ENCODE measurements at places on chromosomes 3 and 15. TPM values are rescaled to one million over a fixed set of nuclear protein-coding genes. Genes with fewer than 3 reads are reported as not detected.

- DNase-seq: no peak
Observed at GRCh38 chr3:43503067-43503728, 118.6 kb downstream of the ANO10 start.

DNA sequence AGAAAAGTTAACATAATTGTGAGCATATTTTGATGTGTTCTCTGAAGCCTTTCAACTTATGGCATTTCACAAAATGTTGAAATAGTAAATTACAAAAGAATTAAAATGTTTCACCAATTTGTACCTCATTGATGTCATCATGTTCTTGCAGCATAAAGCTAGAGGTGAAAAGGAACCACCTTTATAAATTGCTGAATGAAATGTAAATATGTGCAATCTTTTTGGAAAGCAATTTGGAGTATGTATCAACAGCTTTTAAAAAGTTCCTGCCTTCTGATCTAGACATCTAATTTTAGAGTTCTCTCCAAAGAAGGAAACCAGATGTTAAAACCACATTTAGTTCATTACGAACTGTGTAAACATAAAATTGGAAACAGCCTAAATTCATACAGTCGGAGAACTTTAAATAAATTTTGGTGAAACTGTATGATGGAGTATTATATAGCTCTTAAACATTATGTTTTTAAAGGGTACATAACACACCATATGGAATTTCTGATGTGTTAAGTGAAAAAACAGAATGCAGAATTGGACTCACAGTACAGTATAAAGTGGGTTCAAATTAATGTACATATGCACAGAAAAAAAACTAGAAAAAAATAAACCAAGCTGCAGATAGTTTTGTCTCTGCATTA lies 311.2 kb upstream of the NAALADL2 start:
- no peak for DNase-seq

DNA sequence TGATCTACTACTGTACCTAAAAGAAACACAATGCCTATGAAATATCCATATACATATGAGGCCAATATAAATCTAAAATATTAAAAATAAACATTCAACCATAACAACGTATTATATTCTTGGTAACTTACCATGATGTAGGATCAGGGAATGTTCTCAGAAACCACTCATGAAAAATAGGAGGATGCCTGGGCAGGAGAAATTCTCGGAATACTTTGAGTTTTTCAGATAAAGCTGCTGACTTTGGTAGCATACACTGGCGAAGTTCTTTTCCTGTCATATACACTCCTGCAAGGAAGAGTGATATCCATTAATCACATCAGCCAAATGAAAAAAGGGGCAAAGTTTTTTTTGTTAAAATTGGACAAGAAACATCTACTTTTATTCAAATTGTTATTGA lies 11.3 kb upstream of the XRN1 start:
- DNase-seq: no peak

DNA sequence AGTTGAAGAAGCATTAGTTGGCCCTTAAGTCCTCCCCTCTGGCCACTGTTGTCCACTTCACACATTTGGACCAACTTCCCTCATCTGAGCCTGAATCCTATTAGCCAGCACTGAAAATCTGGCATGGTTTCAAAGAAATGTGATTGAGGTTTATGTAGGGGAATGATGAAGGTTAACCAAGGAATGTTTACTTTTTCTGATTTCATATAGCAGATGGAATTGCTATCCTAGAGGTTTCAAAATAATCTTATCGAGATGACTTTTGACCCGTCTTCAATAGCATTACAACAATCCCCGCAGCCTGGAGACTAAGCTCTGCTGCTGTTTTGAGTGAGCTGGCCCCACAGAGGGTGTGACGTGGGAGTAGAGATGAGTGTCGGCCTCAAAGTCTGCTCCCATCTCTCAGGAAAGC lies 200.8 kb upstream of the IL12A start:
- no peak for DNase-seq

GRCh38 chr3:46921041-46921440 lies 43.5 kb downstream of the PTH1R start:
- no peak for DNase-seq

DNA sequence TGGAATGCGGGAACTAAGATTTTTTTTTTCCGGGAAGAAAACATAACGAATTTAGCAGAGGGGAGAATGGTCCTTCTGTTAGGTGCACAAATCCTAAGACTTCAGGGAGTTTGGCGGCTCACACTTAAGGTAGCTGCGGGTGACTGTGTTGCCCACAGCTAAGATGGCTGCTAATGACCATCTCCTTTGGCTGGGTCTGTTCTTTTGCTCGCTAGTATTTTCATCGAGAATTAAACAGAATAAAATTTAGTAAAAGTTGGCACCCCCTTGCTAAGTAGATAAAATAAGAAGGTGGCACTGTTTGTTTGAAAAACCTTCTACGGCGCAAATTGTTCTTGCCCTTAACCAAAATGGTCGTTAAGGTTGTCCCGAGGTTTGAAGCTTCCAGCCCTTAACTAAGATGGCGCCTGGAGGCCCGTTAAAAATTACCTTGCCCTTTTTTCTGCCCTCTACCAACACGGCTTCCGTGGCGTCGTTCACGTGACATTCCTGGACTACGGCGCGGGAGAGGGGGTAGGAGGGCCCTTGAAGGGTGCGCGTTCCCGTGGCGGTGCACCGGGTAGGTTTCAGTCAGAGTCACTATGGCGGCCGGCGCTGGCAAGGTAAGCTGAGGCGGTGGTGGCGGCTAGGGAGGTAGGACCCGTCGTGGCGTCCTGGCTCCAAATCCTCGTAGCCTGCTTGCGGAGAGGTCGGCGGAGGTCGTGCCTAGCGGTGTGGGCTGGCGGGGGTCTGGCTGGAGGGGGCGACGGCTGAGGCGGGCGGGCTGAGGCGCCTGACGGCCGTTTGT lies at the start of gene SLMAP:
Gene SLMAP (plus strand): TSS at position 569 of the 787 bp plus-strand sequence. CDS start 1,343 bp downstream, outside the sequence.
- DNase-seq: peak; percentile 98

GRCh38 chr15:28957606-28958498 lies 72.1 kb downstream of the APBA2 start:
- DNase-seq: no peak

DNA sequence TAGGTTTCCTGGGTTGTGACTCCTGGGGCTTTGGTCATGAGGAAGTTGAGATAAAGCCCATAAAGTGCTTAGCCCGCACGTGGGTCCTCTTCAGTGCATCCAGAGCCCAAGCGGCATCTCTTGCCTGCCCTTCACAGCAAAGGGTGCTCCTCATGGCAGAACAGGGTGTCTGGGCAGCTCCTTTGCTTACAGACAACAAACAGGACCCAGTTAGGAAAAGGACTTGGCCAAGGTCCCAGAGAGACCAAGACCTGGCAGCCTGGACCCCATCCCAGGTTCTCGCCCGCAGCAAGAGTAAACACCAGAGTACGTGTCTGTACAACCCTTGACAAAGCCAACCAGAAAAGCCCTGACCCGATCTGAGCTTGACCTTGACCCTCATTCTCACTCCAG lies 27.0 kb downstream of the ALS2CL start:
- DNase-seq: no peak

DNA sequence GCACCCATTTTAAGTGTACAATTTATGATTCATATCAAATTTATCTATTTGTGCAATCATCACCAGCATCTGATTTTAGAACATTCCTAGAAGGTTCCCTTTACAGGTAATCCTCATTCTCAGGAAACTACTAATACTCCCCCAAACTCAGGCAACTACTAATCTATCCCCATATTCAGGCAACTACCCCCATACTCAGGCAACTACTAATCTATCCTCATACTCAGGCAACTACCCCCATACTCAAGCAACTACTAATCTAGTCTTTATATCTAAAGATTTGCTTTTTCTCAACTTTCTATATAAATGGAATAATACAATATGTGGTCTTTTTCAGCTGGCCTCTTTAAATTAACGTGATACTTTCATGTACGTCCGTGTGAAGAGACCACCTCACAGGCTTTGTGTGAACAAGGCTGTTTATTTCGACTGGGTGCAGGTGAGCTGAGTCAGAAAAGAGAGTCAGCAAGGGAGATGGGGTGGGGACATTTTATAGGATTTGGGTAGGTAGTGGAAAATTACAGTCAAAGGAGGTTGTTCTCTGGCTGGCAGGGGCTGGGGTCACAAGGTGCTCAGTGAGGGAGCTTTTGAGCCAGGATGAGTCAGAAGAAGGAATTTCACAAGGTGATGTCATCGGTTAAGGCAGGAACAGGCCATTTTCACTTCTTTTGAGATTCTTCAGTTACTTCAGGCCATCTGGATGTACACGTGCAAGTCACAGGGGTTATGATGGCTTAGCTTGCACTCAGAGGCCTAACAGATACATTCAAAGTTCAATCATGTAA lies 1444.5 kb upstream of the CADM2 start:
- DNase-seq: no peak

DNA sequence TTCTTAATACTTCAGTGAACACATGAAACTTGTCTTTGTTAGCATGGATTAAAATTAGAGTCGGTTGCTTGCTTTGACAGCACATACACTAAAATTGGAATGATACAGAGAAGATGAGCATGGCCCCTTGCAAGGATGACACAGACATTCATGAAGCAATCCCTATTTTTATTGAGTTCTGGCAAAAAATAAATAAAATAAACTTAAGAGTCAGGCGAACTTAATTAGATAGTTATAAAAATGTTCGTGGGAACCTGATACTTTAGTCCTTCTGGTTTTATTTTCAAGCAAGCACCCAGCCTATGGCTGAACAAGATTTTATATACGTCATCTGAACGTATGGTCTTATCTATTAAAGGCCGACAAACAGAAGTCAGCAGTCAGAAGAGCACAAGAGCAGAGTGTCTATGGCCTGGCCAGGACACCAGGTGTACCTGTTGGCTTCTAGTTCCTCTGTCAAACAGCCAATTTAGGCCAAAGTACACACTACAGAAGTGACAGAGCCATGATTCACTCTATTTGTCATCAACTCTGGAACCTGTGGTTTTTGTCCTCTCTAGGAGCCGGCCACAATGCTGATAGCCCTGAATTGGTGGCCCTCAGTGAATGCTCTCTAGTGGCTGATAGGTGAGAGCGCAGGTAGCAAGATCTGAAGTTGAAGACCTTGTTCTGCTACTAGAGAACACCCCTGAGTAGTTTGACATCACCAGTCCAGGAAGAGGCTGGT lies 64.3 kb downstream of the LEO1 start:
- no peak for DNase-seq

The ARGFX gene
- not detected for total RNA-seq

The GOLGA6A gene
- total RNA-seq: not detected

The SMAD6 gene
- total RNA-seq: 31.1 TPM

All from urinary bladder (tissue), 4 donors.